ENCODE measurements at places on chromosomes 12 and 14. TPM values are rescaled to one million over a fixed set of nuclear protein-coding genes. Genes with fewer than 3 reads are reported as not detected.

GRCh38 chr14:30291216-30291615, 267.7 kb upstream of the G2E3 start:
- no peak overlapping the region for H3K4me3 ChIP-seq
- no peaks in the 10 kb centered on the region for H3K36me3 ChIP-seq
- H3K4me1 ChIP-seq, result no peaks in the 10 kb centered on the region
- H3K27ac ChIP-seq, result no peak overlapping the region

- no peaks in the 10 kb centered on the region for H3K27me3 ChIP-seq
- no peaks in the 10 kb centered on the region for H3K4me1 ChIP-seq
- no peak overlapping the region for H3K27ac ChIP-seq
- H3K4me3 ChIP-seq, result no peak overlapping the region
- peaks cover 14% of the 10 kb centered on the region for H3K36me3 ChIP-seq
- no peak for DNase-seq
These were observed 34.4 kb upstream of the TSPAN9 start for GRCh38 chr12:3042826-3043225.

DNA sequence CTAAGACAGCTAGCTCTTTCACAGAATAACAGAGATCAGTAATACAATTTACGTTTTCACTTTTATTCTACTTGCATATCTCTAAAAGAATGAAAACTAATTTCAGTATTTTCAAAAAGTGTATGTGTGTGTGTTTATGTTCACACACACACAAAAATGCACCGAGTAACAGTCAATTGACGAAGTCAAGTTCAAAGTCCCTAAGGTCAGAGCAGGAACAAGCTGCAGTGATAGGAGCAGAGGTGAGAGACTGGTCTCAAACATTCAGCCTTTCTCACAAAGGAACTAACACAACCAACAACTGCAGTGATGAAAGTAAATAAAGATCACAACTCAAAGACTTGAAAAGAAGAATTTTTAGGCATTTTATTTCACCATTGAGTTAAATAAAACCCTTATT, 429.7 kb downstream of the C12orf50 start:
- no peaks in the 10 kb centered on the region for H3K27me3 ChIP-seq
- no peaks in the 10 kb centered on the region for H3K36me3 ChIP-seq
- no peak overlapping the region for H3K4me3 ChIP-seq

GRCh38 chr14:87122166-87122565, 870.8 kb downstream of the GALC start:
- no peaks in the 10 kb centered on the region for H3K36me3 ChIP-seq
- H3K27ac ChIP-seq, result no peak overlapping the region
- H3K27me3 ChIP-seq, result no peaks in the 10 kb centered on the region
- no peak overlapping the region for H3K4me3 ChIP-seq

DNA sequence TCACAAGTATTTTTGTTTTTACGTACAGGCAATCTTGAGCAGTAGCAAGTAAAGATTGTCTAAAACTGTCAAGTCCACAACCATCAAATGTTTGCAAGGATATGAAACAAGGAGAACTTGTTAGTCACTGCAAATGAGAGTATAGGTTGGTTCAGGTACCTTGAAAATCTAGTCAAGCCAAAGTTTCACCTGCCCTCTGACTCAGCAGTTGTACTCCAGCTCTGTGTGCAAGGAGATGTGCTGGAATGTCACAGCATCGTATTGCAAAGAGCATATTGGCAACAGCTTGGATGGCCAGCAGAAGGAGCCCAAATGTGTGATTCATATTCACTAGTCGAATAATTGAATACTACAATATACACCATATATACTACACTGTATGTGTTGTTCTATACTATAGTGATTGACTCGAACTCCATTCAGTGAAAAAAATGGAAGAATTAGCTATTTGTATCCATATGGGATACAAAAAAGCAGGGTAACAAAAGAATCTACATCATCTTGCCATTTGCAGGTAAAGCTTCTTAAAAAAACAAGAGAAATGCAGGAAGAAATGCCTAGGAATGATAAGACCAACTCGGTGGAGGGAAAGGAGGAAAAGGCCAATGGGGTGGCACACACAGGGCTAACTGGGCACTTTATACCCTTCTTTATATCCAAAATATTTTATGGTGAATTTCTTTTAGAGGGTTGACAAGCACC, 44.0 kb downstream of the EID3 start:
- no peak overlapping the region for H3K4me3 ChIP-seq
- no peaks in the 10 kb centered on the region for H3K27me3 ChIP-seq
- peaks cover 82% of the 10 kb centered on the region for H3K36me3 ChIP-seq
- H3K27ac ChIP-seq, result no peak overlapping the region

DNA sequence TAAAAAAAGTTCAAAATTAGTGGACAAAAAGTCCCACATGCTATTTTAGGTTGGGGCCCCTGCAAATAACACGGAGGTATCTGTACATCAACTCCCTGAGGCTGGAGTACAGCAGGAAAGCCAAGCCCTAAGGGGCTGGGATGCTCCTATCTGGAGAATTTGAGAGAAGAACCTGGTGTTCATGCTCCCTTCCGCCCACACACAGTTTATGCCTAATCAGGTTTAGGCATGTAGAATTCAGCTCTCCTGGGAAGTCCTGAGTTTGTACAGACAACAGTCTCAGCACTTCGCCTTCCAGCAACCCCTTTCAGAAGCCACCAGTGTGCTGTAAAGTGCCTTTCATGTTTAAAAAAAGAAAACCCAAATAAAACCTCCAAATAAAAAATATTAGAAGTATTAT, 237.3 kb upstream of the GRIP1 start:
- H3K4me3 ChIP-seq, result no peak overlapping the region
- peak; percentile 27 for DNase-seq
- H3K27me3 ChIP-seq, result no peaks in the 10 kb centered on the region
- H3K36me3 ChIP-seq, result no peaks in the 10 kb centered on the region
- no peak overlapping the region for H3K27ac ChIP-seq

GRCh38 chr12:107488666-107489065, 196.9 kb upstream of the PWP1 start:
- no peak overlapping the region for H3K4me3 ChIP-seq
- no peaks in the 10 kb centered on the region for H3K27me3 ChIP-seq
- H3K36me3 ChIP-seq, result no peaks in the 10 kb centered on the region

GRCh38 chr14:55710506-55711041, 130.6 kb downstream of the KTN1 start:
- H3K4me3 ChIP-seq, result no peak overlapping the region
- H3K27ac ChIP-seq, result no peak overlapping the region
- DNase-seq, result no peak
- H3K4me1 ChIP-seq, result peaks cover 9% of the 10 kb centered on the region

DNA sequence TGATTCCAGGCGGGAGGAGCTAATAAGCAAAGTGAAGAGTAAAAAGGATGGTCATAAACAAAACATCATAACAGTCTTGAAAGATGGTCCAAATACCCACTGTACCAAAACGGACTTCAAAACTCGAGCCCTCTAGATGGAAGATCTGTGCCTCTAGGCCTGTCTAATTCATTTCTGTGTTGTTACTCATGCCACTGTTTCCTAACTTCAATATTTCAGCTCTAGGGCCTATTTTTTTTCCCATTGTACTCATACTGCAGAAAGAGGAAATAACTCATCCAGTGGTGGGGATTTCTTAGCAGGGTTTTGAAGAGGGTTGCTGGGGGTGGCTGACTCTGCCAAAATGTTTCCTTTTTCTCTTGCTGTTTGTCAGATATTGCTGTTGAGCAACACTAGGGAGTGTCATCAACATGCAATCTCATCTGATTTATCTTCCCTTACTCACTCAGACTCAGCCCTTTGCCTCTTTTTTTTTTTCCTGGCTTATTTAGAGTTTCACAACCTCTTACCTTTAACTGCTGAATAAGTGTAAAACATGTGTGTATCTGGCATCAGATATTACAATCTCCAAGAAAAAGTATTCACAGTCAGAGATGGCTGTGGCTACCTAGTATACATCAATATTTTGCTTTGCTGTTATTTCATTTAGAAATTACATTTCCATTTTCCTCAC, 189.6 kb downstream of the DUSP6 start:
- no peak overlapping the region for H3K4me3 ChIP-seq
- peak overlapping the region; percentile 77 for H3K27ac ChIP-seq
- no peaks in the 10 kb centered on the region for H3K36me3 ChIP-seq
- DNase-seq, result peak; percentile 96
- no peaks in the 10 kb centered on the region for H3K27me3 ChIP-seq

GRCh38 chr14:58947156-58947555, 241.3 kb upstream of the DAAM1 start:
- no peak overlapping the region for H3K4me3 ChIP-seq
- no peak overlapping the region for H3K27ac ChIP-seq
- no peaks in the 10 kb centered on the region for H3K27me3 ChIP-seq
- H3K36me3 ChIP-seq, result no peaks in the 10 kb centered on the region
- DNase-seq, result no peak
- no peaks in the 10 kb centered on the region for H3K4me1 ChIP-seq

DNA sequence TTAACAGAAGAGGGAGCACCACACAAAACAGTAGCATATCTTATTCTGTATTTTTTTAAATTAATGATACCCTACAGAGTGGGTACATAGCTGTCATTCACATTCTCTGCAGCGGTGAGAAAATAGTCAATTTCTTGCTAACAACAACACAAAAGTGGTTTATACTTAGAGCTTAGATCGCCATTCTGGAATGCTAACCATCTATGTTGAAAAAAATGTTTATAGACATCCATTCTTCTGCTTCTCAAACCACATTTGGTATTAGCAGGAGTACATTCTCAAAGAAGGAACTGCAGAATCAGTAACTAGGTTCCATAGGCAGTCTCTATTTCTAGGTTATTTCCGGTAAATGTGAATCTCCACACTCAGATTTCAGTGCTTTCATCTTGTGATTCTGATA, 185.9 kb downstream of the PPFIA2 start:
- H3K4me3 ChIP-seq, result no peak overlapping the region
- no peak overlapping the region for H3K27ac ChIP-seq
- H3K36me3 ChIP-seq, result no peaks in the 10 kb centered on the region
- peak; percentile 2 for DNase-seq
- H3K4me1 ChIP-seq, result no peaks in the 10 kb centered on the region

GRCh38 chr12:106118381-106119130, 20.2 kb downstream of the NUAK1 start:
- no peak for DNase-seq
- no peaks in the 10 kb centered on the region for H3K36me3 ChIP-seq
- H3K27ac ChIP-seq, result no peak overlapping the region
- no peaks in the 10 kb centered on the region for H3K4me1 ChIP-seq

Gene TGFB3
- 11.6 TPM for total RNA-seq

Gene KRT7
- 1.0 TPM for total RNA-seq

Gene CHURC1
- 65.2 TPM for total RNA-seq

Data from A673 (cell line).